ENCODE measurements at places on chromosomes 2 and 18.

- DNase-seq, result no peak
Measured at GRCh38 chr2:105746177-105747080, 1.7 kb downstream of the NCK2 start.

DNA sequence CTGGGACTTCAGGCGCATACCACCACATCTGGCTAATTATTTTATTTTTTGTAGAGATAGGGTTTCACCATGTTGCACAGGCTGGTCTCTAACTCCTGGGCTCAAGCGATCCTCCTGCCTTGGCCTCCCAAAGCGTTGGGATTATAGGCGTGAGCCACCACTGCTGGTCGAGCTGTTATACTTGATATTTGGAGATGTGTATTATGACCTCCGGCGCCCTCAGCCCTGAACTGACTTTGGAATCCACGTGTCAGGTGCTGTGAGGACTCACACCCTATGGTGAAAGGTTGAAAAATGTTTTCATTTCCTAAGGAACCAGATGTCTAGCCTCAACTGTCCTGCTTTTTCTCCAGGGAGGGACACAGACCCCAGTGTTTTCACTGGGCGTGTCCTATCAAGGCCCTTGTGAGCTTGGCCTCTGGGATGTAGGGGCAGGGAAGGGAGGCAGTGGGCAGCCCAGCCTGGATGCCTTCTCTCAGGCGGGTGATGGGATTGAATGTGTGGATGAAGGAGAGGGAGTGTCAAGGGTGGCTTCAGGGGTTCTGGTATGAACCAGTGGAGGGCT, 56.4 kb upstream of the HAAO start:
- DNase-seq, result no peak

DNA sequence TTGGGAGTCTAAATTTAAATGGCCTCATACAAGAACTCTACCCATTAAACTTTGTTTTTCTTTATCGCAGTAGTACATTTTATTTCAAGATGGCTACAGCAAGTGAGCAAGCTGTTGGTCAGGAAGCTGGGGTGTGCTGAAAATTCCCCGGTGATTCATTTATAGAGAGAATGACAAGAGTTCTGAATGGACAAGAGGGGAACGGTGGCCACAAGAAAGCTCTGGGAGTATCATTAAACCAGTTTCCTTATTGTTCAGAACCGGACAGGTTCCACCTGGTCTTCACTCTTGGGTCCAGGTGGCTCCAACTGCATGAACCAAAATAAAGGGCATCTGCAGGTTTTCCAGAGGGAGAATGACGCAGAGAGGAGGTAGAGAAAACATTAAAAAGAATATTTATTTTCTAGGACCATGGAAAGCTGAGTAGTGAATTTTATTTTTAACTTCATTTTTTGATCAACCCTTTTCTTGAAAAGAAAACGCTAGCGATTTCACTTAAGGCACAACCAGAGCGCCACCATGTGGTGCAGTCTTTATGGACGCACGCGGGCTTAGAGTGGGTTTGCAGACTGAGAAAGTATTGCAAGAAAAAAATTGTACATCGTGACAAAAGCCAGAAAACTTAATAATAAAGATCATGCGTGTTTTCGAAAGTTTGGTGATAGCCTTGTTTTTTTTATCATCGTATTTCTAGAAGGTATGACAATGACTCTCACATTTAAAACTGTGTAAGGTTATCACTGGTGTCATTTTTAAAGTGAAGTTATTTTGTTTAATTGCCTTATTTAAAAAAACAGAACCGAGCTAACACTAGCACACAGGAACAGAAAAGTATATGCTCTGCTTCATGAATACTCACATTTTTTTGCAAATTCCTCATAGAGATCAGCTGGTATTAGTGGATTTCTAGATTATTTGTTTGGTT, 97.9 kb upstream of the NOL4 start:
- DNase-seq, result no peak

DNA sequence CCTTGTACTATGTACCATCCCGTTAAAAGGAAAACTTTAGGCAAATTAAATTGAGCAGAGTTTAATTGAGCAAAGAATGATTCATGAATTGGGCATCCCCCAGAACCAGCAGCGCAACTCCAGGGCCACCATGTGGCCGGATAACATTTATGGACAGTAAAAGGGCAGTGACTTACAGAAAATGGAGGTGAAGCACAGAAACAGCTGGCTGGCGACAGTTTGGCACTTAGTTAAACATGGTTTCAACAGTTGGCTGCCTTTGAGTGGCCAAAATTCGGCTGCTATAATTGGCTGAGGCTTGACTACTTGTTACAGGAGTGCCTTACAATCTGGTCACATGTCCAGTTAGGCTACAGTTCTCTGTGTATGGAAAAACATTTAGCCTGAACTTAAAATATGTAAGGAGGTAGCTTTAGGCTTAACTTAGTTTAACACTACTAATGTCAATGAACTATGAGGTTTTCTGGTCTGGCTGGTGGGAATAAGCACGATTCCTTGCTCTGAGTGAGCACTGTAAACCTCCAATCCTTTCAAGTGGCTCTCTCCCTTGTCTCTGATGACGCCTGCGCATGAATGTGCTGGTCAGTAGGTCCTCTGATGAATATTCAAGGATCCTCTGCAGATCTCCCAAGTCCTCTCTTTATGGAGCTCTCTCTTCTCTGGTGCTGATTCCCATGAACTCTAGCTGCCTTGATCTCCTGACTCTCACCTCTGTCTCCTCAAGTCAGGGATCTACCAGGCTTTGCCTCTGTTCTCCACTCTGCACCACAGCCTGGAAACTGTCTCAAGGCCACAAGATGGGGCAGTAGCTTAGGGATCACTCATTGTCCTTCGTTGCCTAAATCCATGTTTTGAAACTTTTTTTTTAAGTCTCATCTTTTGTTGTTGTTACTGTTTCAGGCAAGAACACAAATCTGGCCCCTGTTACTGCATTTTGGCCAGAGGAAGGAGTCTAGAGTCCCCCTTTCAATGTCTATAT, 24.4 kb upstream of the RAB31 start:
- DNase-seq, result no peak

- DNase-seq, result no peak
Measured at GRCh38 chr2:224948859-224949258, 93.4 kb downstream of the DOCK10 start.

GRCh38 chr2:119195001-119195400, 28.6 kb upstream of the STEAP3 start:
- no peak for DNase-seq

DNA sequence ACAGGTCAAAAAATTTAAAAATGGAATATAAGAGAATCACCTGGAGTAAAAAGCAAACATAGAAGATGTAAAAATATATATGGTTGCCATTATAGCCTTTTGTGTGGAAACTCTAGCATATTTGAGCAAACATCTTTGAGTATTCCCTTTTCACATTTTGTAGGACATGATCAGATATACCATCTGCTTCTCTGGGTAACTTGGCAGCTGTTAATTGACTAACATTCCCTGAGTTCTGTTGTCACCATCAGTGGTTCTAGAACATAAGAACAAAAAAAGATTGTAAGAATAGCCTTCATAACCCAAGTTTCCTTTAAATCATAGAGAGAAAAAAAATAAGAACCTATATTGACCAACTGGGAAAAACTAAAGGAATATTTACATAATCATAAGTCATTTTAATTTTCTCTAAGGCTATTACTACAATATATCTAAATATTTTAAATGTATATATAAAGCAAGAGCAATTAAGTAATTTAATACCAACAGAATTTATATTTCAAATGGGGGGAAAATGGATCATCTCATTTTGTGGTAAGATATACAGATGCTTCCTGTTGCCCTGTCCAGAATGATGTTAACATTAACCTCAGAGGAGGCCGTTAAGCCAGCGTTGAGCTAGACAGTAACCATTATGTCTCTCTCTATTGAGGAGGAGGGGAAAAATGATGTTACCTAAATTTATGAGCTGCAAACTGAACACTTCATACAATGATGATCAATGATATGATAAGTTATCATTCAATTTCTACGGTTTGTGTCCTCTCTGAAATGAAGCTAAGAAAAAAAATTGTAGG, 9.8 kb upstream of the INO80D start:
- DNase-seq, result no peak

- DNase-seq, result no peak
Measured at GRCh38 chr2:145690183-145690778, 1170.4 kb upstream of the ZEB2 start.

DNA sequence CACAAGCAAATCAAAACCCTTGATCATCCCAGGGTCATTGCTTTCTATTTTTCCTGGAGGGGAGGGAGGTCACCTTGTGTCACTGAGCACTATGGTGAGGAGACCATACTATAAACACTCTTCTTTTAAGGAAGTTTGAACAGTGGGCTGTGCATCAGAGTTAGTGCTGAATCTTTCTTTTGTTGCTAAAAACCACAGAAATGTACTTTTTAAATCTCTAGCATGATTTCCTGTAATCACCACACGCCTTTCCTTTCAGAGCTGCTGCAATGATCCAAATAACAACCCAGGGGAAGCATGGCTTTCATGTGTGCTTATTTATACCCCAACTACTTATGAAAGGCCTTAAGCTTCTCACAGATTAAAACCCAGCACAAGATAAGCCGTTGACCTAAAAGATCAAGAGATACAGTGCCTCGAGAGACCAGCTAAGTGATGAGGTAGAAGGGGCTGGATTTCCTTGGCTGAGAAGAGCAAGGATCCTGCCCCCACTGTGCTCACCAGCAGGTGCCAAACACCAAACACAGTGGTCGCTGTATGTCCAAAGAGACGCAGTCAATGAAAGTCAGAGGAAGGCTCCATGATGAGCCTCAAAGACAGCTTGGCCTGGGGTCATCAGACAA, 34.7 kb downstream of the TRABD2A start:
- DNase-seq, result peak; percentile 29

DNA sequence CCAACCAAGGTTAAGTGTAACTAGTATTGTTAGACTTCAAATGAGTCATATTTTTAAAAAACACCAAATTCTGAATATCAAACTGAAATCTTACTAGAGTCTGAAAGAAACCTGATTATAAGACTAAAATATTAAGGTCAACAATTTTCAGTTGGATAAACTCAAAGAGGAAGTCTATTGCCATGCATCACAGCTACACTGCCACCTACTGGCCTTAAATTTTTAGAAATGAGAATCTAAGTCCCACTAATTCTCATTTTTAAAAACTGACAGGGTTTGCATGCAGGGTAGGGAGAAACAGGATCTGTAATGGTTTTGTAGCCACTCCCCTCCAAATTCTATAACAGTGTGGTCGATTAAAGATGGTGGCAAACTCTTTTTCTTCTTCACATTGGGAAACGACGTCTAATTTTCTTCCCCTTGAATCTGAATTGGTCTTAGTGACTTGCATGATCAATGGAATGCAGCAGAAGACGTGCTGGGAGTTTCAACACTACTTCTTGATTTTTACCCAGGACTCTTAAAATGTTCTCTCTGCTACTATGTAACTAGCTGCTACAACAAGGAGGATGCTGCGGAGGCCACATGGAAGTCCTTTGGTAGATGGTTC, 176.1 kb upstream of the SESTD1 start:
- no peak for DNase-seq

DNA sequence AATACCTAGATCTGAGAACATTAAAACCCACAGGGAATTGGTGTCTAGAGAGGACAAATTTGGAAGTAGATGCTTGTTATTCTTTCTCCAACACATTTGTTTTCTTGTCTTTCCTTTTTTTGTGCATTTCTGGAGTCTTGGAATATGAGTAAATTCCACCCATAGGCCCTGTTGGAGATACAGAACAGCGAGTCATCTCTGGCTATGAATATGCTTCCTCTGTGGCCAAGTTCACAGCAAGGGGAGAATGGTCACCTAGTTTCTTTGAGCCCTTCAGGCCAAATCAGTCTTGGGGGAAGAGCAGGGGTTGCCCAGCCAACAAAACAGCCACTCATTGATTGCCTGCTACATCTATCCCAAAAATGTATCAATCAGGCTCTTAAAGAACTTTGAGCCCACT, 31.3 kb downstream of the SP140L start:
- no peak for DNase-seq

- no peak for DNase-seq
Measured at GRCh38 chr18:36638224-36638623, 190.6 kb downstream of the TPGS2 start.

DNA sequence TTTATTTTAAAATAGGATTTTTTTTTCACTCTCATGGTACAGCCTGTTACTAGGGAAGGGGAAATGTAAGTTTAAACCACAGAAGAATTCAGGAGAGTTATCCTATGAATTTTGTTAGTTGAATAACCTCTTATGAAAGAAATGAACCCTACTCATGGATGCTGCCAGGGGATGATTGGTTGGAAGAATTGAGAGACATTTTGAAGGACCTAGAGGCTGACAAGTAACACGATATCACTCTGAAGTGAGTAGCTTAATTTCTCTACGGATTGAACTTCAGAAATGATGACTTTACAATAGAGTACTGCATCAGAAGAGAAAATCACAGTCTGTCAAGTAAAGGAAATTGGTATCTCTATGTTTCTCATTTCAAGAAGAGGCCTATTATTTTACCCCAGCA, 1346.2 kb downstream of the SUCLG1 start:
- no peak for DNase-seq

DNA sequence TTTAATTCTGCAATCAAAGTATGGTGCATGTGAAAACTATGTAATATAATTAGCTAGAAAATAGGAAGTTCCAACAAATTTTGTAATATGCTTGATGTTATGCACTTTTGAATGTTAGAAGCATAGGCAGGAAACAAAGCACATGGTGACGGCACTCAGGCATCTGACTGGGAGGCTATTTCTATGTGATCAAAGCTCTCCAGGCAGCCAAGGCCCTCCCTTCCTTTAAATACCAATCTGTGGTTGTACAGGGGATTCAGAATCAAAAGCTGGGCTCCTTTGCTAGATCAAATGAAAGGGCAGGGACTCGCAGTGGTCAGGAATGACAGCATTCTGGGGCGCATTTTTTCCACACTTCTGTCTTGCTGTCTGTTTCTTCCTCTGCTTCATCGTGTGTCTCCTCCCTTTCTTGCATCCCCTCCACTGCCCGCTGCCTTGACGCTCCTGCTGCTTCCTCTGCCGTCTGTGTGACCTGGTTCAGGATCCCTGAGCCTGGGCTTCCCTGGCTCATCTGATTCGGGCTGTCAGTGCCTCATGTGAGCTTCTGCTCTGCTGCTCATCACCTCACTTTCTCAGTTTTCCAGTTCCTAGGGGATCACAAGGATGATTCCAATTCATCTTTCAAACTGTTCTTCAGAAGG, 30.9 kb downstream of the TMEM182 start:
- DNase-seq, result no peak

GRCh38 chr2:127527001-127527804, 914 bp upstream of the IWS1 start:
- DNase-seq, result no peak
